ENCODE measurements at places on chromosomes 7 and 10.

DNA sequence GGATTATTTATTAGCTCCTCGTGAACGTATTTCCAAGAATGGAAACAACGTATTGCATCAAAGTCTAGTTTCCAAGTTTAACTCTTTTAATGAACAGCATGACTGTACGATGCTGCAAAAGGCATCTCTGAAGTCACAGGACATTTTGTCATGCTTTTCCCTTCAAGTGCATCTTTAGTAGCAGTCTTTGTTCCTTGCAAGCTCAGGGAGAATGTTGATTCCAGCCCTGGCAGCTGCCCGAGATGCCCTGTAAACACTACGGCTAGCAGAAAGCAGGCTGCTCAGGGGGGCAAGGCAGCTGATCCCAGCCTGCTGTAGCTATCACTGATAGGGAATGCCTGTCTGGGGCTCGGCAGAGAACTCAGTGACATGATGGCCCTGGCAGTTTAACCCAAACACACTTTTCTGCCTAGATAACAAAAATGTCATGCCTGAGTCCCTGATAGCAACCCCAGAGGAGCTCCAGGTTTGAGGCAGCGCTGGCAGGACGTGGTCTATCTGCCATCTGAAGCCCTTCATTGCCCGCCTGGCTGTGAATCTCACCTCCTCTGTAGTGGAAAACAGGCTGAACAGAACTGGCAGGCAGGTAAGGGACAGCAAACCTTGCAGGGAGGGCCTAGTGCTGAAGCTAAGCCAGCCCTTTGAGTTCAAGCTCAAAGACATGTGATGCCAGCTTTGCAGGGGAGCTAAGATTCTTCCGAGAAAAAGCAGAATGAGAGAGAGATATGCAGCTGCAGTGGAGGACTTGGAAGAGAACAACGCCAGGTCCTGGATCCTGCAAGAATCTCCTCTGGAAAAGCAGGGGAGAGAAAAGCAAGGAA, 264.6 kb downstream of the SNX10 start:
- no peak for DNase-seq

- DNase-seq, result no peak
These were observed 484.2 kb downstream of the PLXNA4 start for GRCh38 chr7:132092106-132092505.

DNA sequence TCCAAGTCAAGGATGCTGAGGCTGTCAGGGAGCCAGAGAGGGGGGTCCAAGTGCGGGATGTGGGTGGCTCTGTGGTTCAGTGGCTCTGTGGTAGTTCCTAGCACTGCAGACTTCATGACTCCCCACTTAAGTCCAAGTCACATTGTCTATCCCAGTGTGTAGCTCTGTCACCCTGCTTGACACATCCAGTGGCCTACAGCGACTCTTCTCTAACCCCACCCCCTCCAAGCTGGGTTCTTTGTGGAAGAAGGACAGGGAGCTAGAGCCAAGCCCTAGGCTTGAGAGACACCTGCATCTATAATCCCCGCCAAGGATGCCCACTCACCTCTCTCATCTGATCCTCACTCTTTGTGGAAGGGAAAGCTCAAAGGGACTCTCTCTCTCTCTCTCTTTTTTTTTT, 57.6 kb downstream of the ADCYAP1R1 start:
- DNase-seq, result no peak

- no peak for DNase-seq
These were observed 114.1 kb upstream of the WNT16 start for GRCh38 chr7:121214657-121215056.

GRCh38 chr10:127923646-127924045, 16.7 kb downstream of the PTPRE start:
- no peak for DNase-seq

- DNase-seq, result no peak
These were observed 30.6 kb downstream of the NET1 start for GRCh38 chr10:5442990-5443370.

DNA sequence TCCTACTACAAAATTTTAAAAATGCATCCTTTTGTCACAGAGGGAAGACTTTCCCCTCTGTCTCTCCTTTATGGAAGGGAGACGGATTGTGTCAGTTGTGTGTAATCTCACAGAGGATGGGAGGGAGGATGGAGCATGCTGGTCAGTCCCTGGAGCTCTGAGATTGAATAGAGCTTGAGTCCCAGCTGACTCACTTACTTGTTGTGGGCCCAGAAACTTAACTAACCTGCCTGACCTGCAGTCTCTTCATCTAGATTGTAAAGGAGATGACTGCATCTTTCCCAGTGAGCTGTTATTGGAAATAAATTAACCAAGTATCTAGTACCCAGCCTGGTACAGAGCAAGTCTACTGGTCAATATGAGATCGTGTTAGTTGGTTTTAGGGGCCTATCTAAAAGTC, 77.9 kb upstream of the ADO start:
- no peak for DNase-seq

DNA sequence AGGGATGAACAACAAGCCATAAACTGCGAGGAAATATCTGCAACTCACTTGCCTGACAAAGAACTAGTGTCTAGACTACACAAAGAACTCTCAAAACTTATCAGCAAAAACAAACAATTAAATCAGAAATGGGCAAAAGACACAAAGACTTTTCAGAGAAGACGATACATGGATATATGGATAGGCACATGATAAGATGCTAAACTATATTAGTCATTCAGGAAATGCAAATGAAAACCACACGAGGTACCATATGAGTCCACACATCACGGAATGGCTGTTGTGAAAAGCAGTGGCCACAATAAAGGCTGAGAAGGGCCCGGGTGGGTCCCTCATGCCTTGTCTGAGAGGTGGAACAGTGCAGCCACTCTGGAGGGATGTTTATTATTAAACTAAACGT, 267.8 kb downstream of the WDR37 start:
- DNase-seq, result no peak

GRCh38 chr10:116566932-116567331, 21.2 kb downstream of the PNLIP start:
- DNase-seq, result no peak

DNA sequence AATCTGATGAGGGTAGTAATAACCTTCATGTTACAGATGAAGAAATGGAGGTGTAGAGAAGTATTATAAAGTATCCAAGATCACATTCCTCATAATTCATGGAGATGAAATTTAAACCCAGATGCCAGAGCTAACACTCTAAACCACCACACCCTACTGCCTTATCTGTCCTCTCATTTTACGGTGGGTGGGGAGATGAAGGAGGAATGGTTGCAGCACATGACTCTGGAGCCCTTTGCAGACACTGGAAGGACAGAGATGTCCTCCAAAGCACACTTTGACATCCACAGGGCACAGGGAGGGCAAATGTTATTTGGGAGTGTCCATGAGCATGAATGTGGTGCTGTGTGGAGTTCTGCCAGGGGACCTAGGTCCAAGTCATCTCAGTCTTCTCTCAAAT, 1.1 kb downstream of the PLEKHS1 start:
- no peak for DNase-seq

GRCh38 chr7:66529883-66530610, 98.6 kb upstream of the KCTD7 start:
- no peak for DNase-seq

GRCh38 chr7:128231677-128232076, 9.4 kb upstream of the LEP start:
- no peak for DNase-seq

DNA sequence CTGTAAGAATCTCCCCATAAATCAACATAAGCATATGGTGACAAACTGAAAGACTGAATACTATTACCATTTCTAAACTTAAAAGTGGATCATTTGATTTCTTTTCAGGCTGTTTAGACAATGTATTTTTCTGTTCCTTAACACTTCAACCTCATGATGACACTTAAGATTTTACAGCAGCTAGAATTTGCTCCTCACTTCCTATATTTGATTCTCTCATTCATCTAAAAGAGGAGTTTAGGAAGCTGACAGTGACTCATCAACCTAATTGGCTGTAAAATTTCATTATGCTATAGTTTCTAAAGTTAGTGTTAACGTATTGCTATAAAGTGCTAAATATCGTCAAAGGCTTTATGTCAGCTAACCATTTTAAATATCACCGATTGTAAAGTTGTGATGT, 478.7 kb downstream of the GRM8 start:
- DNase-seq, result no peak

DNA sequence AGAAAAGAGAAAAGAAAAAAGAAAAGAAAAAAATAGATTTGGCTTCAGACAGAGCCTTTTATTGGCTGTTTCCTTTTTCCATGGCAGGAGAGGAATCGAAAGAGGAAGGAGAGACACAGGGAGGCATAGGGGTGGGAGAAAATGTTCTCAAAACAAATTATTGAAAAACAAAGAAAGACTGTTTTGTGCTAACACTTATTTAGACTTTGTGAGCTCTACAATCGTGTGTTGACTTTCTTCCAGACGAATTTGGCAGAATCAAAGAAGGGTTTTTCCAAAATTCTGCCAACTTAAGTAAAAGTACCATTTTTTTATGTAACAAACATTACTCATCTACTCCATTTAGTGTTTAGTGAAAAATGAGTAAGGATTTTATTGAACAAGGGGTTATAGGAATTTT, 982.2 kb downstream of the REEP3 start:
- DNase-seq, result no peak

DNA sequence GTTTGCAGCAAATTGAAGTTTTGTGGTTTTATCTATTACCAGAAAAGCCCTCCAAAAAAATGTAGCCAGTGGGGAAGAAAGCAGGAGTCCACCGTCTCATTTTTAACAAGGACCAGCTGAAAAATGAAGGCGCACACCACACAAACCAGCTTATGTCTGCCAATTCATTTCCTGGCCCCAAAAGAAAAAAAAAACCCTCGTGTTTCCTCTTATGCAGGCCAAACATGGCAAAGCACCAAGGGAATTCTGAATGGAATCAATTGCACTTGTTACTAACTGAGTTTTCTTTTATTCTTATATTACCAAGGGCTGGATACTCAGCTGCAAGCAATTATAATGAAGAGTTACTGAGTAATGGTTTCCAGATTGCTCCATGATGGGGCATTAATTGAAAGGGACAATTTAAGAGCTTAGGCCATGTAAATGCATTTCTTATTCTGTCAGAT, 428.3 kb upstream of the NPVF start:
- no peak for DNase-seq

Measured in CD14-positive monocyte (primary cell).